Activated naive CD8-positive, alpha-beta T cell treated with anti-CD3 and anti-CD28 coated beads, Interleukin-2, amount 50 U/mL, for 24 hours (primary cell): ENCODE measurements at places on chromosomes 7 and 10.

DNA sequence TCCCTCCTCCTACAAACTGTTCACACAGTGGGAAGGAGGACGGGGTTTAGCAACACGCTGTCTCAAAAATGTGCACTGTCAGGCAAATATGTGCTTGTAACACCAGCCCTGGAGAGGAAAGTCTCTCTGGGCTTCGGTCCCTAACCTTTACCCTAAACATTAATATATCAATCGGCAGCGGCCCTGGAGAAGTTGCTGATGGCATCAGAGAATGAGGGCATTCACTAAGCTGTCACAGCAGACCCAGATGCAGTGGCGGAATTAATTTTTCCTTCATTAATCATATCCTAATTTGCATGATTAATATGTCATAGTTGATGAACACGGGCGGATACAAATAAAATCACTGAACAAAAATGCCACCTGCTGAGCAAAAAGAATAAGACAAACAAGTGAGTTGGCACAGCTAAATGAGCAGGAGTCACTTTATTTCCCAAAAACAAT, 45.2 kb upstream of the INSIG1 start:
- H3K27ac ChIP-seq, result no peak overlapping the region
- no peak overlapping the region for H3K4me3 ChIP-seq
- H3K36me3 ChIP-seq, result no peaks in the 10 kb centered on the region

GRCh38 chr10:1379601-1380000, 323.4 kb downstream of the WDR37 start:
- no peaks in the 10 kb centered on the region for H3K4me1 ChIP-seq
- DNase-seq, result no peak
- H3K36me3 ChIP-seq, result no peaks in the 10 kb centered on the region
- H3K27me3 ChIP-seq, result peaks cover 51% of the 10 kb centered on the region
- H3K27ac ChIP-seq, result no peak overlapping the region

DNA sequence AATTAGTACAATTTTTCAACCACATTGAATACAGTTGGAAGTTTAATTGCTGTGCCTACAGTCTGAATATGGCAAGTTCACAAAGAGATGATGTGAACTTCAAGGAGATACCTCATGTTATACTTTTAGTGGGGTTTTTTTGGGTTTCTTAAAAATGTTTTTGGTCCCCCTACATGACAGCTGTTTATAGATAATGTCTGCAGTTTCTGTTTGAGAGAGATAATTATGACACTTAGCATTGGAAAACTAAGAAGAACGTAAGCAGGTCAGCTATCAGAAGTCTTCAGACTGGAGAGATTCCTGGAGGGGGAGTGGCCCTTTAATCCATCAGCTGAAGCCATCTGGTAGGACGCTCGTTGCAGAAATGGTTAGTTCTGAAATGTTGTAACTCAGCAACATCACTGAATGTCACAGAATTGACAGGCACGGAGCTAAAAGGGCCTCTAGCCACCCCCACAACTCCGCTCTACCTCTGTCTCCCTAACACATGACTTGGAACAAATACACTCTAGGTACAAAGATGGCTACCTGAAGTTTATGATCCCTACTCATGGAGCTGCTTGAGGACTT, 29.0 kb downstream of the TIMM23 start:
- H3K36me3 ChIP-seq, result peaks cover 52% of the 10 kb centered on the region
- DNase-seq, result no peak
- peak overlapping the region; percentile 39 for H3K27ac ChIP-seq
- no peaks in the 10 kb centered on the region for H3K27me3 ChIP-seq
- no peak overlapping the region for H3K4me3 ChIP-seq

GRCh38 chr10:47414752-47415519, 30.8 kb upstream of the ZNF488 start:
- H3K4me1 ChIP-seq, result no peaks in the 10 kb centered on the region
- H3K4me3 ChIP-seq, result no peak overlapping the region
- no peaks in the 10 kb centered on the region for H3K36me3 ChIP-seq
- H3K27ac ChIP-seq, result no peak overlapping the region
- DNase-seq, result no peak
- no peaks in the 10 kb centered on the region for H3K27me3 ChIP-seq

GRCh38 chr10:113893570-113893969, 39.1 kb downstream of the NHLRC2 start:
- peaks cover 2% of the 10 kb centered on the region for H3K4me1 ChIP-seq
- H3K4me3 ChIP-seq, result no peak overlapping the region
- no peak overlapping the region for H3K27ac ChIP-seq
- DNase-seq, result no peak
- peaks cover 30% of the 10 kb centered on the region for H3K36me3 ChIP-seq

DNA sequence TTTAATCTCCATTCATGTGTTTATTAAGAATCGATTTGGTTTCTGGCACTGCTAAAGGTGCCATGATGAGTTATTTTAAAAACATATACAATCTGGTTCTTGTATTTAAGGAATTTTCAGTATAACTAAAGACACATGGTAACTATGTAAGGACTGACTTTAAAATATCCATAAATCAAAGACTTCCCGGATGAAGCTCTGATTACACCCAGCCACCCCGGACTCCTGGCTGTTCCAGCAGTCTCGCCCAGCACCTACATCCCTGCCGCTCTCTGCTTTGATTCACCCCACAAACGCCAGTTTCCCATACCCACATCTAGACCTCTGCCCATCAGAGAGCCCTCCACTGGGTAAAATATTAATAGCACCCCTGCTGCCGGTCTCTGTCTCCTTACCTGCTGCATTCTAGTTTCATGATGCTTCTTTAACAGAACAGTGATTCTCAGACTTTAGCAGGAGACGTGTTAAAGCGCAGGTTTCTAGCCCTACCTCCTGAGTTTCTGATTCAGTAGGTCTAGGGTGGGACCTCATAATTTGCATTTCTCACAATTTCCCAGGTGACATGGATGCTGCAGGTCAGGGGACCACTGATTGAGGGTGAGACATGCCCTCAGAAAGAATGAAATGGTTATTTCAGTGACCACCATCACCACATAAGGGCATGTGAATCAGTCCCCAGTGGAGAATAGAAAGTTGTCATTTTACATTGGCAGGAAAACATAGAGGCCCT, 185.7 kb downstream of the KIAA1217 start:
- peaks cover 8% of the 10 kb centered on the region for H3K27me3 ChIP-seq
- H3K4me1 ChIP-seq, result no peaks in the 10 kb centered on the region
- no peak overlapping the region for H3K4me3 ChIP-seq
- no peaks in the 10 kb centered on the region for H3K36me3 ChIP-seq

DNA sequence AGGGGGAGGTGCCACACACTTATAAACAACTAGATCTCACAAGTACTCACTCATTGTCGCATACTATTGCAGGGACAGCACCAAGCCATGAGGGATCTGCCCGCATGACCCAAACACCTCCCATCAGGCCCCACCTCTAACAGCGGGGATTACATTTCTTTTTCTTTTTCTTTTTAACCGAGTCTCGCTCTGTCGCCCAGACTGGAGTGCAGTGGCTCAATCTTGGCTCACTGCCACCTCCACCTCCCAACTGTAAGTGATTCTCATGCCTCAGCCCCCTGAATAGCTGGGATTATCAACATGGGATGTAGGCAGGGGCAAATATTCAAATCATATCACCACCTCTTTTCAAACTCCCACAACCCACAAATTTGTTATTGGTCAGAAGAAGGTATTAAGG, 76.7 kb downstream of the SKAP2 start:
- no peak overlapping the region for H3K27ac ChIP-seq
- H3K27me3 ChIP-seq, result no peaks in the 10 kb centered on the region
- DNase-seq, result no peak

GRCh38 chr7:158406801-158407200, 180.8 kb downstream of the PTPRN2 start:
- no peak overlapping the region for H3K27ac ChIP-seq
- DNase-seq, result no peak
- H3K27me3 ChIP-seq, result no peaks in the 10 kb centered on the region
- no peak overlapping the region for H3K4me3 ChIP-seq

DNA sequence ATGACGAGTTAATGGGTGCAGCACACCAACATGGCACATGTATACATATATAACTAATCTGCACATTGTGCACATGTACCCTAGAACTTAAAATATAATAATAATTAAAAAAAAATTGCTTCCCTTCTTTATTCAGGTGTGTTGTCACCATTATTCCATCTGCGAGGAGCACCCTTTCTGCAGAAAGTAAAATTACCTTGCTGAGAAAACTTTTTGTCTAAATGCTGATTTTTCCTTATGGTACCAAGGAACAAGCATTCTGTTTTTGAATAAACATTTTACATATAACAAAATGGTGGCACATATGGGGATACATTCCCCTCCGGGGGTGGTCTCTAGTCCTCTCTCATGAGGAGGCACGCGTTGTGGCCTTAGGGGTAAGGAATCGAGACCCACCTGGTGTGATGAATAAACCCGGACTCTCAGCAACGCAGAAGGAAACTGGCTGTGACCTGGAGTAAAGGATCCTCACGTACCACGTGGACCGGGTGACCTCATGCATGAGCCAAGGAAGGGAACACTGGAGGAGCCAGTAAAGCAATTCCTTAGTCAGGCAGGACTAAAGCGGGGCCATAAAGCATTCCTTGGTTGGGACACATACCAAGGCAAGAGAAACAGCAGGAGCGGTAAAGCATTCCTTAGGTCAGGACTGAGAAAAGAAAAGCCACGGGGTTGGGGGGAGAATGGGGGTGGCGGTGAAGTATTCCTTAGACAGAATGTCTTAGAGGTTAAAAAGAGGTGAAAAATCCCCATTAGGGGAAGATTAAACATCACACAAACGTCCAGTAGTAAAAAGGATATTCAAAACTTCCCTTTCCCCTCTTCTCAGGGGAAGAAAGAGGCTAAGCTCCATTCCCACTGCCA, 20.8 kb upstream of the OPTN start:
- H3K27ac ChIP-seq, result no peak overlapping the region
- H3K4me1 ChIP-seq, result no peaks in the 10 kb centered on the region
- H3K4me3 ChIP-seq, result no peak overlapping the region
- no peaks in the 10 kb centered on the region for H3K36me3 ChIP-seq

DNA sequence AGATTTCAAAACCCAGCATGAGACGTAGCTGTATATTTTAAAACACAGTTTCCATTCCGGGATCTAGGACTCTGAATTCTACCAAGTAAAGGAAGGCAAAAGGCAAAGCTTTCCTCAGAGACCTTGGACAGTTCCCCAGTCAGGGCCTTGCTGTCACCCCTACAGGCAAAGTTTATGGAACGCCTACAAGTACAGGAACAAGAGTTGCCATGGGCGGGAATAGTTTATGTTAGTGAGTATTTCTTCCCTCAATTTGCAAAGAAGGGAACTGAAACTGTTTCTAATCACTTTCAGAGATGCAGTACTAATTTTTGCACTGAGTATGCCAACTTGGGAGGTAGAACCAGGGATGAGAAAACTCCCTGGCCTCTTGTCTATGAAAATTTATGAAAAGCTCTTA, 68.2 kb upstream of the LRGUK start:
- peaks cover 14% of the 10 kb centered on the region for H3K36me3 ChIP-seq
- H3K27me3 ChIP-seq, result no peaks in the 10 kb centered on the region
- no peak overlapping the region for H3K4me3 ChIP-seq
- no peaks in the 10 kb centered on the region for H3K4me1 ChIP-seq
- no peak overlapping the region for H3K27ac ChIP-seq

DNA sequence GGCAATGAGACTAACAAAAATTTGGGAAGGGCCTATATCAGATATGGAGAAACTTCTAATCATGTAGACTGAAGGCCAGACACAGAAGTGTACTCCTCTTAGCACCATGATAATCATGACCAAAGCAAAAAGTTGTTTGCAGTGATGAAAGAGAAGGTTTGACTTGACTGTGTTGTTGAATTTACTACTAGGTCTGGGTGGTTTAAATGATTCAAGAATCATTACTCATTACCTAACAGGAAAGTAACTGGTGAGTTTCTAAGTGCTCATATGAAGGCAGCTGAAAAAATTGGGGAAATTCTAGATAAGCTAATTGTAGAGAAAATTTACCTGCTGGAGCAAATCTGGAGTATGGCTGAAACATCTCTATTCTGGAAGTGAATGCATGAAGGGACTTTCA, 451.5 kb upstream of the SORCS1 start:
- H3K27me3 ChIP-seq, result no peaks in the 10 kb centered on the region
- no peak overlapping the region for H3K4me3 ChIP-seq
- H3K36me3 ChIP-seq, result no peaks in the 10 kb centered on the region
- no peaks in the 10 kb centered on the region for H3K4me1 ChIP-seq
- no peak overlapping the region for H3K27ac ChIP-seq

GRCh38 chr10:71201849-71202248, 10.5 kb upstream of the UNC5B start:
- H3K4me1 ChIP-seq, result no peaks in the 10 kb centered on the region
- H3K27ac ChIP-seq, result no peak overlapping the region
- DNase-seq, result no peak
- H3K36me3 ChIP-seq, result no peaks in the 10 kb centered on the region
- peaks cover 9% of the 10 kb centered on the region for H3K27me3 ChIP-seq

DNA sequence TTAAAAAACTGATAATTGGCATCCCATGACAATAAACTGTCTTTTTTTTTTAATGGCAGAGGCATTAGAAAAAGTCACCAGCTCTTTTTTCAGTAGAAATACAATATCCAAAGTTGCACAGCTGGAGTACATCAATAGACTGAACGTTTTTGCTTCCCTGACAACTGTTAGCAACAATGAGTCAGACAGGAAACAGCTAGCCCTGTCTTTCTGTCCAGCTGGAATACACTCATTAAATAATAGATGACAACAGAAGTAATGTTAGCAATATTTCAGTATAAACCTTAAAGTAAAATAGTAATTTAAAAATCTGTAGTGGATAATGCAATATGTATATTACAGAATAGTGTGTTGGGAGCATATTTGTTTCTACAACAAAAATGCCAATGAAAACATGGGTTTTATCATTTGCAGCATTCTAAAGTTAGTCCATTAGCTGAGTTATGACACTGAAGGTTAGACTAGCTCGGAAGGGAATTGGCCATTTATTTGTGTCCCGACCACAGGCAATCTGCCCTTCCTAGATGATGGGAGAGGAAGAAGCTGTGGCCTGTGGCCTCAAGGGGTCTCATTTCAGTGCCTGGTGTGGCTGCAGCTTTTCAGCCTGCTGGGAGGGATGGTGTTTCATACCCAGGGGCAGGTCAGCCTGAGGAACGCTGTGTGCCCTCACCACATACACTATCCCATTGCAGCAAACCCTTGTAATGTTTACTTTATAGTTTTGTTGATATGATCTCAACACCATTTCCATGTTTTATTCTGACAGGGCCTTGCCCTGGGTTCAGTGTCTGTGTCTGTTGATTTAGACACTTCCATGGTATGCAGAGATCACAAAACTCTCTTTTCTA, 173.3 kb downstream of the SLC16A9 start:
- no peaks in the 10 kb centered on the region for H3K27me3 ChIP-seq
- no peak for DNase-seq
- H3K36me3 ChIP-seq, result no peaks in the 10 kb centered on the region
- H3K4me1 ChIP-seq, result no peaks in the 10 kb centered on the region

GRCh38 chr10:127307338-127307737, 110.9 kb upstream of the INSYN2A start:
- no peak overlapping the region for H3K4me3 ChIP-seq
- DNase-seq, result no peak
- H3K4me1 ChIP-seq, result no peaks in the 10 kb centered on the region
- no peaks in the 10 kb centered on the region for H3K27me3 ChIP-seq

- H3K36me3 ChIP-seq, result no peaks in the 10 kb centered on the region
- no peaks in the 10 kb centered on the region for H3K27me3 ChIP-seq
- DNase-seq, result no peak
- no peak overlapping the region for H3K4me3 ChIP-seq
Measured at GRCh38 chr10:127408733-127409132, 140.4 kb upstream of the NPS start.
